AG08395 (cell line): ENCODE measurements at places on chromosomes 4 and X.
A peak's percentile ranks its signal among the peaks of the same experiment; 100 is the strongest.

DNA sequence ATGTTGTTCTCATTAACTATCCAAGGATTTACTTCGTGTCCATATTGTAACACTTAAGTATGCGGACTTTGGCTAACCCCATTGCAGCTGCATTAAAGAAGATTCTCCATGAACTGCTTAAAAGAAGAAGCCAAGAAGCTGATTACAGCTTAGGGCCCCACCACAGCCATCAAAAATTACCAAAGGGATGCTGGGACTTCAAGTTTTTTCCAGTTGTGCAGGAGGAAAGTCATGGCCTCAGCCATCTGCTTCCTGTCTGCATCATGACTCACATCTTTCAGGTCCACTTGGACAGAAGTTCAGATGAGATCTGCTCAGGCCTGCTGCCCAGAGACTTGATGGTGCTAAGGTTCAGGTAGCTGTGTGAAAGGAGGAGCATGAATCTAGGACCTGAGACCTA is 38.8 kb upstream of the CAPN6 start:
- no peak for DNase-seq

GRCh38 chr4:7987148-7987989 is 47.7 kb upstream of the AFAP1 start:
- peak; percentile 75 for DNase-seq

- DNase-seq = peak; percentile 29
These were observed 582.4 kb upstream of the ADGRL3 start for GRCh38 chr4:60617731-60618130.

DNA sequence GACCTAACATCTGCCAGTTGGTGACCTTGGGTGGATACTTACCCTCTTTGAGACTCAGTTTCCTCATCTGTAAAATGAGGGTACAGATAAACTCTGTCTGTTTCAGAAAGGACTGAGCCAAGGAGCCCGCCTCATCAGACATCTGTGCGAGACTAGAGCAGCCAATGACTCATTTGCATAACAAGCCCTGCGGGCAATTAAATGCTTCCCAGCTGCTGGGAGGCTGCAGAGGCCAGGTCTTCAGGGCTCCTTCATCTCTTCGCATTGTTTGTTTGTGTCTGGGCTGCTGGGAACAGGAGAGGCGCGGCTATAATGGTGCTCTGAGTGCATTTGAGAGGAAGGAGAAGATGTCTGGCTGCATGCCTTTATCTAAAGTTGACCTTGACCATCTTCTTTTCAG is 85.0 kb downstream of the ADRA2C start:
- DNase-seq = peak; percentile 77

DNA sequence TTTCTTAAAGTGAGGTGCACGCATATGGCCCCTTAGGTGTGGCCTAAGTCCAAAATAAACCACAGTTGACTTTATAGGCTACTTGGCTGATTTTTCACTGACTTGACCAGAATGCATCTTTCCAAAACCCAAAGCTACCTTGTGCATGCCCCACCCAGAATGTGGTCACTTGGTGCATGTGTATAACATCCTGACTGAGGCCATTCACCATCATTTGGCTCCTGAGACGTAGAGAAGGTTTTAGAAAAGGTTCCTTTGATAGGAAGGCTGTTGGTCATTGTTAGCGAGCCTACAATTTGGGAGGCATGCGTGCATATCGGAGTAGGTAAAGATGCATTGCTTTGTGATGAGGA is 84.6 kb downstream of the PLAC1 start:
- no peak for DNase-seq

GRCh38 chrX:49077941-49078340 is 1.7 kb downstream of the WDR45 start:
- no peak for DNase-seq

GRCh38 chr4:112748352-112748878 is 111.5 kb downstream of the LARP7 start:
- DNase-seq = no peak

DNA sequence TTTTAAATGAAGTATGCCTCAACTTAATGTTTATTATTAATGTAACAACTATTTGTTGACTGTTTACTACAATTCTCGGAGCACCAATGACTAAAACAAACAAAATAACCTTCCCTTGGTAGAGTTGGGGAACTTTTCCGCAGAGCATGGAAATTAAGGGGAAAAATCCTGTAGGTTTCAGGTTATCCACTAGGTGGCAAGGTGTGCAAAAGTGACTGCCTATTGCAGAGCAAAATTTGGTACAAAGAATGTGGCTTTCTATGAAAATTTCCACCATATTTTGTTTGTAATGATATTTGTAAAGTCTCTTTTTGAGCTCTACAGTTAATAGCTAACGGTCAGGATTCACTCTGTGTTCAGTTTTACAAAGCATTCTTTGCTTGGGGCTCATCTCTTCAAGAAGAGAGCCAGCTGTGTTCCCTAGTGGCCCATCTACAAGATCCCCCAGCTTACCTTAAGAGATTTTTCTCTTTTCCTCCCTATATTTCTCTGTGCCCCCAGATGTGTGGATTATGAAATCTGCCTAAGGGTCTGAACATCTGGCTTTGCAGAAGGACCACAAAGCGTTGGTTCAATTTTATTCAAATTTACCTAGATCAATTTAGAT is 61.1 kb downstream of the FBXO8 start:
- DNase-seq = peak; percentile 26

DNA sequence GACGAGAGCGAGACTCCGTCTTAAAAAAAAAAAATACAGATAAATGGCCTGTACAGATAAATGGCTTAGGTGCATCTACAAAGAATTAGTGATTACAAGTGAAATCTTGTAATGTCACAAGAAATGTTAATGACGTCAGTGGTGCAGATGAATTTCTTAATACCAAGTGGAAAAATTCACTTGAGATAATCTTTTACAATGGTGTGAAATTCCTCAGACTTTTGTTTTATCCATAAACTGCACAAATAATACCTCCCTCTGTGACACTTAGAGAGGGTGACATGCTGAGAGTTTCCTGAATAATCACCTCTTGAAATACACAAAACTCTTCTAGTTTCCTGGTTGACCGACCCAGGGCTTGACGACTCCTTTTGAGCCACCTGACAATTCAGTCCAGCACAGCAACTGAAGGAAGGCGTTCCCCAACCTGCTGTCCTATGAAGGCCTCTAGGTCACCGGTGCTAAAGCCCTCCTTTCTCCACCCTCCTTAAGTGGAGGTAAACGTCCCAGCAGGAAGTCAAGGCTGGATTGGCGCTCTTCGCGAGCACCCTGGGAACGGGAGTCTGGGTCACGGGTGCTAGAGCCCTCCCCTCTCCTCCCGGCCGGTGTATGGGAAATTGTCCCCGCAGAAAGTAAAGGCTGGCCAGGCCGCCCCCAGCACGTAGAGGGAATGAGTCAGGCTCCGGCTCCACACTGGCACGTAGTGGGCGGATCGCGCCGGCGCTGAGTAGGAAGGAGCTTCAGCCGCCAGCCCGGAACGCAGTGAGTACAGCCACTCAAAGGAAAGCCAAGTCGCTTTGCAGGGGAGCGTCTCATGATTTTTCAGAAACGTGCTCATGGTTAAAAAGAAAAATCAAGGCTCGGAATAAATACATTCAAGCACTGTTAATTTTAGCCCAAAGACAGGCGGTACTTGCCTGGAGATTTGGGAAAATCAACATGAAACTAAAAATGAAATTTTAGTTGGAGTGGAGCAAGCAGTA is at the start of gene TMEM144:
TSS of gene TMEM144 (plus strand) at position 662 of the 983 bp plus-strand sequence. CDS start 2,182 bp downstream, outside the sequence.
- peak; percentile 91 for DNase-seq

- DNase-seq = peak; percentile 64
These were observed 584 bp downstream of the TMEM271 start for GRCh38 chr4:575281-576141.

DNA sequence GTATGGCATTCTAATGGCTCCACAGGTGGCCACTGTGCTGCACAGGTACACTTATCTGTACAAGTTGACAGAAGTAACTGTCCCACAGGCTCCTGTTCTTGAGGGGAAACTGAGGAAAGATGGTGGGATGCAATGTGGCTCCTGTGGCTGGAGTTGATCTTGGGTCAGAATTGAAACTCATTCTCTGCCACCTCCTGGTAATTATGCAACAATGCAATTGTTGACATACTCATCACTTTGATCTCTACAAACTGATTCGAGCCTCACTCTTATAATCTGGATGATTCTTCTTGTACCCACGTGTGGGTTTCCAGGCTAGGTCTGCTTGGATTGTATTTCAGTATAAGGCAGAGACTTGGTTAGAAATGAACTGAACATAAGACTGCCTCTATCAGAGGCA is 148.8 kb downstream of the CCNG2 start:
- DNase-seq = no peak

- no peak for DNase-seq
These were observed 231.4 kb upstream of the KLF8 start for GRCh38 chrX:56000729-56001128.

- peak; percentile 87 for DNase-seq
These were observed 124.5 kb downstream of the NPNT start for GRCh38 chr4:106019771-106020170.

DNA sequence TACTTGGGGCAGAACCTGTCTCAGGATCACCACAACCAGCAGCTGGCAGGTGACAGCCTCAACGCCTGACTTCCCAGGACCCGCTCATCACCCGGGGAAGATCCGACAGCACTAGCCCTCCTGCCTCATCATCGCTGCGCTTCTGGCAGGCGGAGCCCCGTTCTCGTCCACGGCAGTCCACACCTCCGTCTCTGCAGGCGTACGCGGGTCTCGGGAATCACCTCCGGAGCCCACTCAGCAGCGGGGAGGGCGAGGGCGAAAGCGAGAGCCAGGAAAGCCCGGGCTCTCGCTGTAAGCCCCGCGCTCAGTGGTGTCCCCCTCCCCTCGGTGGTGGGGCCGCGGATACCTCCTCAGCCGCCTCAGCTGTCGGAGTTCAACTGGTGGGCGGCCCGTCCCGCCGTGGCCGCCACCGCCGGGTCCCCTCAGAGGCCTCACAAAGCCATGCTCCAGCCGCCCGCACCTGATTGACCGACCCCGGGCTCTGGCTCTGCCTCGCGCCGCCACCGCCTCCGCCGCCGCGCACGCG is 518 bp upstream of the CNKSR2 start:
- no peak for DNase-seq

- no peak for DNase-seq
These were observed 242.8 kb downstream of the ADGRL3 start for GRCh38 chr4:61442936-61443335.

DNA sequence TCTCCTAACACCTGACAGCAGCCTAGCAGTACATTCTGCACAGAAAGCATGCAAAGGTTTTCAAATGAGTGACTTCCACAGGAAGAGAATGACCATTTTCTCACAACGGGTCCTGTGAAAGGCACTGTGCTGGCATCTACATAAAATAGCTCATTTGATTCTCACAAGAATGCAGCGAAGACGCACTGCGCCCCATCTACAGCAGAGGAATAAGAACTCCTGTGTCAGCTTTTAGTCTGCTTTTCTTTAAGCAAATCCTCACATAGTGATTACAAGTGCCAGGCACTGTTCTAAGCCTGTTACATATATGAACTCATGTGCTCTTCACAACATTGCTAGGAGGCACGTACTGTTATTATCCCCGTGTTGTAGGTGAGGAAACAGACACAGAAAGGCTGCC is 62.5 kb downstream of the AFAP1 start:
- no peak for DNase-seq
